Activated CD8-positive, alpha-beta memory T cell treated with anti-CD3 and anti-CD28 coated beads for 24 hours (primary cell): ENCODE measurements at places on chromosomes 7 and 10.

GRCh38 chr7:43071604-43072003, 40.8 kb upstream of the HECW1 start:
- no peak for DNase-seq

GRCh38 chr7:32477649-32477980, 12.6 kb downstream of the LSM5 start:
- no peak for DNase-seq

- DNase-seq: no peak
Observed at GRCh38 chr10:117948493-117948892, 98.2 kb downstream of the RAB11FIP2 start.

DNA sequence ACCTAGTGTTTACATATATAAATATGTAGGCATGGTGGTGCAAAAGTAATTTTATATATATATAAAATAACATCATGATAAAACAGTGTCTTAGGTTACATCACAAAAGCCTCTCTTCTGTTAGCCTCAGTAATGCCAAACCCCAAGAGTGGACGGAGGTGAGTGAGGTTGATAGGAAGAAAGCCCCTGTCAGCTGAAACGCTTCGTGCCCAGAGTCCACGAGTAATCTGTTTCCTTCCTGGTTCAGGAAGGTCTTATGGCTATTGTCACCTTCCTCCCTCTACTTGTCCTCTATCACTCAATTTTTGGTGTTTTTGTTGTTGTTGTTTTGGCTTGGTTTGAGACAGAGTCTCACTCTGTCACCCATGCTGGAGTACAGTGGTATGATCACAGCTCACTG, 41.5 kb downstream of the THNSL1 start:
- no peak for DNase-seq

GRCh38 chr10:106894692-106895091, 269.8 kb downstream of the SORCS1 start:
- no peak for DNase-seq

DNA sequence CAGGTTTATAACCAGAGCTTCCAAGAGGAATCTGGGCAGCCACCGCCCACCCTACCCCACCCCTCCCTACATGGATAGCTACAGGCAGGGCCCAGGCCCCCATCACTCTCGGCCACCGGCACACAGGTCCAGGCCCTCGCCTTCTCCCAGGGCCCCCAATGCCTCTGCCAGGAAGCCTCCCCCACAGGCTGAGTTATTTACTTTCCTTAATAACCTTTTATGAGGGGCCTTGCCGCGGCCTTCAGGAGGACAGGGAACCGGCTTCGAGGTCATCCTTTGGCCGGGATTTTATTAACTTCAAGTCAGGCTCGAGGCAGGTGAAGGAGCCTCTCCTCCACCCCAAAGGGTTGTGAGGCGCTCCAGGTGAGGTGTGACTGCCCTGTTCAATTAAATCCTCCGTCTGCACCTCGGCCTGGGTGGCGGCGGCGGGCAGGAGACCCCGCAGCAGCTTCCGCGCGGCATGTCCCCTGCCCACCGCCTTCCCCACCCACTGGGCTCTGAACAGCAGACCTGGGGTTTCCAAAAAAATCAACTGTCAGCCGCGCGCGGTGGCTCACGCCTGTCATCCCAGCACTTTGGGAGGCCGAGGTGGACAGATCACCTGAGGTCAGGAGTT, 106.5 kb downstream of the MICALL2 start:
- DNase-seq: no peak

- no peak for DNase-seq
Observed at GRCh38 chr7:49631071-49631815, 142.2 kb upstream of the VWC2 start.

GRCh38 chr10:95214369-95214768, 20.3 kb downstream of the ACSM6 start:
- DNase-seq: no peak

DNA sequence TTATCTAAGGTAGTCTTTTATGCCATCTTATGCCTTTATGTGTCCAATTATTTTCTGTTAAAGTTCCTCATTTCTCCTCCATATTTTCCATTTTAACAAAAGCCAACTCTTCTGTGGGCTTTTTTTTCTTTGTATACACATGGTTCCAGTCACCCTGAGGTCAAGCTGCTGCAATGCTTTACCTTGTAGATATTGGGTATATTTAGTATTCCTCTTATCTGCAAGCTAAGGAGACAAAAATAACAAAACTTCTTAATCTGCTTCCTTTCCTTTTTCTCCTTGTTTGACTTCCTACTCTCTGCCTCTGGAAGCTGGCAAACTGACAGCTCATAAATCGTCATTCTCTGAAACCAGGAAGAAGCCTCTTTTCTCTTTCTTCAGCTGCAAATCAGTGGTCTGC, 885.0 kb upstream of the LRRN3 start:
- DNase-seq: no peak

DNA sequence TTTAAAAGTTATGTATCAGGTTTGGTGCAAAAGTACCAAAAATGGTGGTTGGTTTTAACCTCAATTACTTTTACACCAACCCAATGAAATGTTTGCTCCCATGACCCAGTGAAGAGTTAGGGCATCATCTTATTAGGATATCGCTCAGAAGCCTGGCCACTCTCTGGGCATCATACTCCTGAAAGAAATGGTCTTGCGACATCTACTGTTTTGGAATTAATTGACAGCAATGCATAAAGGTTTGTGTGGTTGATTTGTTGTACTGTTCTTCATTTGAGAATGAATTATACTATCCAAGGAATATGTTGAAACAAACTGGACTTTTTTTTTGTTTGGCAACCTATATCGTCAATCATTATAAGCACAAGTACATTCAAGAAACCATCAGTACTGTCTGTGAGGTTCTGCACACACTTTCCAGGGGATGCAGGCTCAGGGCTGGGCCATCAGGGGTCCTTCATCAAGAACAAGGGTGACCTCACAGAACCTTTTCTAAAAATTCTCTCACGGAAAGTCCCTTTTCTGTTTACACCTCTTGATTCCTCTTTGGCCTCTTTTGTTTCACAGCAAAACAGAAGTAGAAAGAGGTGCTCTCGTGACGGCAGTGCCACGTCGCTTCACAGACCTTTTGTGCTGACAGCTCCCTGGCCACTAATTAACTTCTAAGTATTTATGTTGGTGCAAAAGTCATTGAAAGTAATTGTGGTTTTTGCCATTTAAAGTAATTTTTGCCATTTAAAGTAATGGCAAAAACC, 117.2 kb upstream of the KLF6 start:
- DNase-seq: no peak

GRCh38 chr7:80624763-80625162, 13.7 kb upstream of the CD36 start:
- no peak for DNase-seq

GRCh38 chr10:102422545-102423129, 2.0 kb downstream of the FBXL15 start:
- DNase-seq: peak; percentile 82

GRCh38 chr7:51055039-51055840, 261.4 kb downstream of the COBL start:
- DNase-seq: no peak

- DNase-seq: no peak
Observed at GRCh38 chr7:157469181-157470016, 132.6 kb downstream of the DNAJB6 start.

DNA sequence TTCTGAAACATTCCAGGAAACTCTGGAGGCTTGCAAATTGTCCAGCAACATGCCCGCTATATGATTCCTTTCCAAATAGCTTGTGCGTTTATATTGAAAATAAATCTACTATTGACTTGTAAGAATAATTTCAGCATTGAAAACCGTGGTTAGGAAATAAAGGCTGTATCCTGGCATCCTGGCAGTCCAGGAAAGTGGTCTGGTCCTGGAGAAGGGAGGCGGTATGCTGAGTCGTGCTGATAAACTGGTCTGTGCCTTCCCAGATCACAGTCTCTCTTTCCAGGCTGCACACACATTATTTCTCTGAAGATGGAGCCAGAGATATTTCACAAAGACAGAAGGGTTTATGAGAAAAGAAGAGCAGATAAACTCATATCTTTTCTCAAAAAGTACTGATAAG, 350.1 kb upstream of the COBL start:
- DNase-seq: no peak

DNA sequence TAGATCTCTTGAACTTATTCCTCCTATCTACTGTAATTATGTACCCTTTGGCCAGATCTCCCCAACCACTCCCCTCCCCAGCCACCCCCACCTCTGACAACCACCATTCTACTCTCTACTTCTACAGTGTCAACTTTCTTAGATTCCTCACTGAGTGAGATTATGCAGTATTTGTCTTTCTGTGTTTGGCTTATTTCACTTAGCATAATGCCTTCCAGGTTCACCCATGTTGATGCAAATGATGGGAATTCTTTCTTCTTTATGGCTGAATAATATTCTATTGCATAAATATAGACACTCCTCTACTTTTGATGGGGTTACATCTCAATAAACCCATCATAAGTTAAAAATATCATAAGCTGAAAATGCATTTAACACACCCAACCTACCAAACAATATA, 21.3 kb upstream of the HNRNPH3 start:
- no peak for DNase-seq

- DNase-seq: no peak
Observed at GRCh38 chr7:33091111-33091531, 18.1 kb downstream of the RP9 start.

DNA sequence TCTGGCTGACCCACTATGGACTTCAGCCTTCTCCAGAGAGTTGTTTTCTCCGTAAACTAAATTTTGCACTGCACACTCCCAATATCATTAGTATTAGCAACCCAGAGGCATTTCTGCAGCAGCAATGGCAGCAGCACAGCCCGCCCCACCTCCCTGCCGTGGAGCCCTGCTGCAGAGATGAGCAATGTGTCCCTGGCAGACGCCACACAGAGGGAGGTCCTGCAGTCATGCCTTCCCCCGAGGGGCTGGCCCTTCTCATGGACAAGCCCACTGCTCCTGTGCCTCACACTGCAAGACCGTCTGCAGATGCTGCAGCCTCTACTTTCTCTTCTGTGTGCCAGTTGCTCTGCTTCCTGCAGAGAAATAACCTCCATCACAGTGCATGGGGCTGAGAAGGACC, 393.4 kb upstream of the MKI67 start:
- no peak for DNase-seq

- no peak for DNase-seq
Observed at GRCh38 chr10:23584396-23584795, 145.5 kb downstream of the OTUD1 start.

DNA sequence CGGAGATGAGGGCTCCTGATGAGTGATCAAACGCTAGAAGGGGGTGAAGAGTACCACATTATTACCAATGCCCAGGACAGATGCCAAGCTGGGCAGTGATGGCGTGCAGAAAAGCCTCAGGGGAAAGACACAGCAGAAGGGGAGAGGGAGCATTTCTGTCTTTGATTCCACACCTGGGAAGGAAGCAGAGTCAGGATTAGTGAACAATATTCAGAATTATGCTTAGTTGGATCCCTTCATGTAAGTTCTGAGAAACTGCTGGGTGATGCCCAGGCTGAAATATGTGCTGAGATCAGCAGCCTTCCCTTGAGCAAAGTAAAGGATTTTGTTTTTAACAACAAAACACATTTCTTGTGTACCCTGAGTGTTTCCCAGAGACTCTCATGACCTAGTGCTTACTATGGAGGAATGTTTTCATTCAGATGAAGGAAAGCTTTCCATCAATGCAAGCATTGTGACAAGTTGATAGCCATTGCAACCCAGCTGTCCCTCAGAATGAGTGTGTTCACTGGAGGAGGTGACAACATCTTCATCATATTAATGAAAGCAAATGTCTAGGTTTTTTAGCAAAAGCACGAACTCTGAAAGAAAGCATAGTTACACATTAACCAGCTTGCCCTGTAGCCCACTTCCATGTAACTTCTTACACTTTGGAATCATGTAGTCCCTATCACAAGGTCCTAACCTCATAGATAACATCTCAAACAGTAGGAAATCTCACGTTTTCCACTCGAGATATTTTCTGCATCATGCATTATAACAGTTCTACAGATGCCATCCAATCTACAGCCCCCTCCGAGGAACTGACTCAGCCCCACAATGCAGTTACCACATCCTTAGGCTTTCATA, 23.8 kb upstream of the AKR1C1 start:
- DNase-seq: no peak
